ENCODE measurements at places on chromosomes 12 and 14.

GRCh38 chr12:90129366-90130030 lies 420.9 kb upstream of the ATP2B1 start:
- no peak for DNase-seq

GRCh38 chr12:90851800-90852718 lies 102.9 kb downstream of the CCER1 start:
- no peak for DNase-seq

GRCh38 chr12:68675101-68675842 lies 11.5 kb upstream of the NUP107 start:
- DNase-seq = peak; percentile 23

DNA sequence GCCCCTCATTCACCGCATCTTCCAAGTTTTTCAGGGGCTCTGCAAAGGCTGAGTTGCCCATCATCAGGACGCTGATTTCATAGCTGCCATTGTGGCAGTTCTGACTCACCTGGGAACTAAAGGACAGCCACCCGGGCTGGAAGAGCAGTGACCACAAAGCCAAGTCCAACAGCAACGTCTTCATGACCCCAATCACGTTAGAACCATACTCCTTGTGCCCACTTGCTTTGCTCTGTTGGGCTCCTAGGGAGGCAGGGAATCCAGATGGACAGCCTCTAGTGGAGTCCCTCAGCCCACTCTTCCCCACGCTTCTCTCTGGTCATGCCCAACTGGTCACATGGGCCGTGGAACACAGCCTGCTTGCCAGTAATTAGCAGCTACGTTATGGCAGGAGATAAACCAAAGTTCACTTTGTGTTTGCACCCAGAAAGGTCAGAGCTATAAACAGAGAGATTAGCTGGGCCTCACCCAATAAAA lies at the start of gene GUCY2C:
TSS of gene GUCY2C (minus strand) at position 335 of the 477 bp plus-strand sequence. CDS start at position 184, 151 bp downstream.
- DNase-seq = no peak

DNA sequence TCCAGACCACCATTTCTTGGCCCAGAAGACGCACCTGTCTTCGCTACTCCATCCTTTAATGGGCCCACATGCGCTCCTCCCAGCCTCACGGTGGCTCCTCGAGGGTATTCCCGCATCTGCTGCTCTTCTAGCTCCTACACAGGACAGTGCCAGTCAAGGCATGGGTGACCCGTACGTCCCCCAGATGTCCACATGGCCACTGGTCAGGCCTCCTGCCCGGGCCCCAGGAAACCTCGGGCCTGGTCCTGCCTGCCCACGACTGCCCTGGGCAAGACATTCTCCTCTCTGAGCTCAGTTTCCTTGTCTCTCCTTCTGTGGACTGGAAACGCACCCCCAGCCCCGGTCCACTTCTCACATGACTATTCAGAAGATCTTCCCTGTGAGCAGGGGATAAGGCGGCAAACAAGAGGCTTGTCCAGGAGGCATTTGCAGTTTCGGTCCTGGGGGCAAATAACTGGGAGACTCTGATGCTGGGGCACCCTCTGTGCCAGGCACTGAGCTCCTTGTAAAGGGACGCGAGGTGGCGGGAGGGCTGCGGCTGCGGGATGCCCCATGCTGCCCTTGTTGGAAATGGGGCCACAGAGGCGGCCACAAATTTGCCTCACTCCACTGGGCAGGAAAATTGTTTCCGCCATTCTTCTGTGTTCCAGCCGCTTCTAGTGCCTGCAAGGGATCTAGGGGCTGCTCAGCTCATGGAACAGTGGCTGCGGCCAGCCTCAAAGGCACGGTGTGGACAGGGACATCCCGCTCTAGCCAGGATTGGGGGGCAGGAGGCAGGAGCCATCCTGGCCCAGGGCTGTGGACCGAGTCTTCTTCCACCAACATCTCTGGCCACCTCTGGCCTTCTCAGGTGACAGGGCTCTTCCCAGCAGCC lies 6.8 kb upstream of the BEGAIN start:
- no peak for DNase-seq

DNA sequence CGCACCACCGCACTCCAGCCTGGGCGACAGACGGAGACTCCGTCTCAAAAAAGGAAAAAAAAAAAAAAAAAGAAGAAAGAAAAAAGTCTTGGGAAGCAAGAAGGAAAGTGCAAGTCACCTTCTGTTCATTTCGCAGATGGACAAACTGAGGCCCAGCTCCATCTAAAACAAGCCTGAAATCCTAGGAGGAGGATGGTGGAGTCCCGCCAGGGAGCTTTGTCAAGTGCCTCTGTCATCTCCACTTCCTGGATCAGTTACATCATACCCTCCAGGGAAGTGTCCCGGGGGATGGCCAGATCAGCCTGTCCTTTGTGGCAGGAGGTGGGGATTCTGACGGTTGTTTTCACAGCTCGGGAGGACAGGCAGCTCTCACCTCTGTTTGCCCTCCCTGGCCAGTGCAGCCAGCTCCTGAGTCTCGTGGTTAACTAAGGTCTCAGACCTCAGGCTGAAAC lies 8.7 kb upstream of the SDSL start:
- no peak for DNase-seq

- DNase-seq = no peak
Measured at GRCh38 chr14:103109535-103110441, 13.5 kb upstream of the TNFAIP2 start.

DNA sequence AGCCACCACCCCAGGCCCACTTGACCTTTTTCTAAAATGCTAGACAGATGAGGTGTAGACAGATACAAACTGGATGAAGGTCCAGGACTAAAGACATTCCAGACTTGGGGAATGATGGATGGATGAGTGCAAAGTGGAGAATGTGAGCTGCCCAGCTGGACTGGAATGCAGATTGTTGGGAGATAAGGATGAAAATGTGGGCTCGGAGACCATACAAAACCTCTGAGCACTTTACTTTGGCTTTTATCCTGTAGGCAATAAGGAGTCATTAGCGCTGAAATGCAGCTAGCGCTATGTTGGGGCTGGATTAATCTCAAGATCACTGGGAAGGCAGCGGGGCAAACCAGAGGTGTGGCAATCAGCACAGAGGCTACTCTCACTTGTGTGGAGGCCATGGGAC lies 64.7 kb upstream of the GNPNAT1 start:
- no peak for DNase-seq

GRCh38 chr12:130161261-130162243 lies 712 bp upstream of the FZD10 start:
- no peak for DNase-seq

GRCh38 chr12:84397846-84398245 lies 514.8 kb downstream of the SLC6A15 start:
- no peak for DNase-seq

- DNase-seq = no peak
Measured at GRCh38 chr12:56884421-56884820, 49.8 kb downstream of the SDR9C7 start.

DNA sequence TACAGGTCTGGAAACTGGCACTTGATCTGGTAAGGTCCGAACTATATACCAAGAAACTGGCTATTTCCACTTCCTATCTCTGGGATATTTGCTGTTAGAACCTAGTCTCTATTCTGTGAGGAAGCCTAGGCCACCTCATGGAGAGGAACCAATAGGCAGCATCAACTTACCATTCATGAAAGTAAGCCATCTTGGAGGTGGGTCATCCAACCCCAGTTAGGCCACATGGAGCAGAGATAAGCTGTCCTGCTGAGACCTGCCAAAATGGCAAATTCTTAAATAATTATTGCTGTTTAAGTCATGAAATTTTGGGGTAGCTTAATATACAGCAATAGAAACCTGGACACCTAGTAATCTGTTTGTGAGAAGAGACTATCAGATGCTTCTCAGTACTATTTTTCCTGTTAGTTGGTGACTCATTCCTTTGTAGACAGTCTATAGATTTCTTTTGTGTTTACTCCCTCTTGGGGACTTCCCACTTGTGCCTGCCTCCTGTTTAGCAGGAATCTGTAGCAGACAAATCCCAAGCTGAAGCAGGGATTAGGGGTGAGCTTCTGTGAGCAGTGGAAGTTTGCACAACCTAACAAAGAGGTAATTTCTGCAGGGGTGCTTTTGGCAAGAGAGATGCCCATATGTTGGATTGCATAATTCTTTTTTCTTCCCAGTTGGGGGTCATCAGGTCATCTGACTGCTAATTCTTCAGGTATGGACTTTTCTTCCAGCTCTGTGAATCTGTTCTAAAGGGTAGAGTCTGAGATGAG lies 136.8 kb downstream of the IGF1 start:
- no peak for DNase-seq

Data from stimulated activated CD4-positive, alpha-beta T cell treated with anti-CD3 and anti-CD28 coated beads, Interleukin-15, amount 100 ng/mL, for 1 hour (primary cell).